ENCODE measurements at places on chromosomes 2 and 18.

DNA sequence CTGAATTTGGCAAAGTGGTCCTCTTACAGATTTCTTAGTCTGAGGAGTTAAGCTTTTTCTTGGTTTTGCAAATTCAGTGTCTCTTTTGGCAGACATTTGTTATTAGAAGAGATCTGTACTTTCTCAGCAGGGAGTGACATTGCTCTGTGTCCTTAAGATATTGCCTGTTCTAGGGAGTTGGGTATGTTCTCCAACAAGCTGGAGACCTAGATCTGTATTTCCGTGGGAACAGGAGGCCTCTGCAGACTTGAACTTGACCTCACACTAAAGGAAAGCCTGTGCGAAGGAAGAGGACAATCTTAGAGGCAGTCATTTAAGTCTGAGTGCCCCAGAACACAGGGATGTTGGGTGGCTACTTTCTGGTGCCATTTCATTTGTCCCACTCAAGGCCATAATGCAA is 107.0 kb upstream of the ATP8B1 start:
- DNase-seq: no peak

DNA sequence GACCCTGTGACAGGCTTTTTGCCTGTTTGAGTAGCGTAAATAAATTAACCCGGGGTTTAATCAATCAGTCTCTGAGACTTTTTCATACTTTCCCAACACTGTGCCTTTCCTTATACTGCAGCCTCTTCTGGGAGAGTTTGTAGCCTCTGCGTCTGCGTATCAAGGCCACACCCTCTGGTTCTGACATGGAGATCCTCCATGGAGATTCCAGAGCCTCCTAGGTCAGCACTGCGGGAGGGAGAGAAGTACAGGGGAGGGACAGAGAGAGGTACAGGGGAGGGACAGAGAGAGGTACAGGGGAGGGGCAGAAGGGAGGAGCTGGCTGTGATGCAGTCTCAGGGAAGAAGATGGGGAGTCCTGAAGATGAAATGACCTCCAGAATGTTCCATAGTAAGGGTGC is 166.0 kb downstream of the ARL4C start:
- no peak for DNase-seq

DNA sequence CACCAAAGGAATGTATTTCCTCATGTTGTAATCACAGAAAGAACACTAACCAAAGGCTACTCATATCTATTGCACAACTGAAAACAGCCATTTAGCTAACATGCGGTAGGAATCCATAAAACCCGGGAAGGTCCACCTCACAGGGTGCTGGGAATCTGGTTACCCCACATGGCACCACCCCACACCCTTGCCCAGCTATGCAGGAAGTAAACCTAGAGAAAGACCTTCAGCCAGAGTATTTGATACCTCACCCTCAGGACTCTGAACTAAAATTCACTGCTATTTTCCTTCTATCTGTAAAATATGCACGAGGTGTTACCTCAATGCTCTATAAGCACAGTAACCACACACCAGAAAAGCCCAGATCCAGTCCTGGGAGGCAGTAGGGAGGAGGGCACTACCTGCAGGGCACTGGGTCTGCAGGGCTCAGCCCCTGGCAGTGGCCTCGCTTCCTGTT is 45.8 kb downstream of the PTPN2 start:
- peak; percentile 32 for DNase-seq

- DNase-seq: no peak
Measured at GRCh38 chr2:228767196-228767595, 503.9 kb downstream of the PID1 start.

DNA sequence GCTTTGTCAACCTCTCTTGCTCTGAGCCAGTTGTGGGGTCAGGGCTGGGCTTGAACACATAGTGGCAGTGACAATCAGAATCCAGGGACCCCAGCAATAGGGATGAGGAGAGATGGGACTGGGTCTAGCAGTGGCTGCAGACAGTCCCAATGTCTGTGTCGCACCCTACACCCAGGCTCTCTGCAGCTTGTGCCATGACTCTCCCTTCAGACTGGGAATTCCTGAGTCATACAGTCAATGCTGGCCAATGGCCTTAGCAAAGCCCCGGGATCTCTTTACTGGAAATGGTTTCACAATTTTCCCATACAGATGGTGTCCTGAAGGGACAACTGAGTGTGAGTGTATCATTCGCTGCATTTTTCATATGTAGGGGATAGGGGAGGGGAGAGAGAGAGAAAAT is 74.2 kb upstream of the CELF4 start:
- no peak for DNase-seq

DNA sequence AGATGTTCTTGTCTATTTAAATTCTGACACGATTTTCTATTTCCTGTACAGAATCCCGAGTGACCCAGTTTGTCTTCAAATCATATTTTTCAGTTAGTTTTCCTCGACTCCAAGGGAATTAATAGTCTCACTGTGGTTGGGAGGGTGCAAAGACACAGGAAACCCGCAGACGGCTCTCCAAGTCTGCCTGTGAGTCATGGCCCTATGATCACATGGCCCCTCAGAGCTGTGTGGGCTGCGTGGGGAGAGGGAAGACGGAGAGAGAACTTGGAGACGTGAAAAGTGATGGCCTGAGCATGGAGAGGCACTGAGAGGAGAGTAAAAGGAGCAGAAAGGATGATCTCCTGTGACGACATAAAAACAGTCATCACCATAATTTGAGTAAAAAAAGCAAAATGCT is 989.9 kb downstream of the DCDC2C start:
- DNase-seq: no peak

GRCh38 chr2:200477667-200478131 is 32.2 kb downstream of the KCTD18 start:
- DNase-seq: no peak

GRCh38 chr2:109331896-109332848 is 203.2 kb downstream of the SH3RF3 start:
- no peak for DNase-seq

GRCh38 chr18:3806656-3807055 is 356.7 kb downstream of the TGIF1 start:
- DNase-seq: no peak

DNA sequence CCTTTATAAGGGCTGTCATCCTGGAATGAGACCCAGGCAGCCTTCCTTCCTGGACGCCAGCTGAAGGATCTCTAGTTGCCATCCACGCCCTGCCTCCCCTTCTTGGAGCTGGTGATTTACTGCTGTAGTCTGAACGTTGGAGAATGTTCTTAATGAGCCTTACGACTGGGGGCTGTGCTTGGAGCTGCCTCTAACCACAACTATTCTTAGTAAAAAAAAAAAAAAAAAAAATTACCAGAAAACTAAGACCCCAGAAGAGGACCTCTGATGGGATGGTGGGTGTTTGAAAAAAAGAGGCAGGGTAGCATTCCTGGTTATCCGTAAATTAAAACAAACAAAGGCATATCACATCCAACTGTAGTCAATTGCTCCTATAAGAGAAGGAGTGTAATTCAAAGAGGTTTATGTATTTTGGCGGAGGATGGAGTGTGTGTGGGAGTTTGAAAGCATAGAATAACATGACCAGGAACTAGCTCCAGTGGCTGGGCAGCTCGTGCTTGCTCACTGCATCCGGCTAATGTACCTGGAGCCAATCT is 105.4 kb downstream of the QPCT start:
- no peak for DNase-seq

- DNase-seq: peak; percentile 8
Measured at GRCh38 chr2:130796290-130796689, 40.4 kb upstream of the ARHGEF4 start.

DNA sequence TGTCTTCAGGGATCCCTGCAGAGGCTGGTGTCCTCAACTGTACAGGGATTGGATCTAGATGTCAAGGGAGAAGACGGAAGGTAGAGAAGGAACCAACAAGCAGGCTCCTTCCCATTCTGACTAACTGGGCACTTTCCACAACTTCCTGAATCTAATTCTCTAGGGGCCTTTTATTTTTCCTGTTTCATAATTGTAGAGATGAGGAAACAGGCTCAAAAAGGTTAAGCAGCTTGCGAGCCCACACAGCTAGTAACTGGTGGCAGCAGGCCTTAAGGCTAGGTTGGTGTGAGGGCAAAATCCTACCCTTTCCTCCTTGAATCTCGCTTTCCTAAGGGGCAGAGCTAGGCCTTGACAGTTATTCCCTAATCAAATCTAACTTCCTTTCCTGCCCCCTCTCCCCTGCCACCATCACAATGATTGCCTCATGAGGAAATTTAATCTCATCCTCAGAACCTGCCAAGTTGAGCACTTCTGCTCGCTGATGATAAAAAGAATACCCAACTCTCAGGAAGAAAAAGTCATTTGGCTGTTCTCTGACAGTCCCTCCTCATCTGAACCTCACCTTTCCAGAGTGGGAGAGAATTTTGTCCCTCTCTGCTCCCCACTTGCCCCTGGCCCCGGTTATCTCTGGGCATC is 35.7 kb upstream of the POLE4 start:
- no peak for DNase-seq

GRCh38 chr2:141499123-141499522 is 631.7 kb downstream of the LRP1B start:
- DNase-seq: no peak

DNA sequence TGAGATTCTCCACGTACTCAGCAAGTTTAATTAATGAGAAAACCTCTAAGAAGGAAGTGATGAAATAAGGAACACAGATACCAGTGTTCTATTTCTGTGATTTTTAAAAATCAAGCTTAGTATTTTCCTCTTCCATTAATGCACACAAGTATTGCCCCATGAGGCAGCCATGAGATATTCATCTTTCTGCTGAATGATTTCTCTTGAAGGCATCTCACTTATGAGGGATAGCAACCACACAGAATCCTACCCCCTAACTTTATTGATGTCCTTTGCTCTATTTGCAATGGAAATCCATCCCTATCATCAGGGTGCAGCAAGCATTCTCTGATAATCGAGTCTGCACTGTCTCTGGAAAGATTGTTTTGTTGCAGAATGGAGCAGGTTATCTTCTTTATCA is 244.1 kb upstream of the NRP2 start:
- DNase-seq: no peak

DNA sequence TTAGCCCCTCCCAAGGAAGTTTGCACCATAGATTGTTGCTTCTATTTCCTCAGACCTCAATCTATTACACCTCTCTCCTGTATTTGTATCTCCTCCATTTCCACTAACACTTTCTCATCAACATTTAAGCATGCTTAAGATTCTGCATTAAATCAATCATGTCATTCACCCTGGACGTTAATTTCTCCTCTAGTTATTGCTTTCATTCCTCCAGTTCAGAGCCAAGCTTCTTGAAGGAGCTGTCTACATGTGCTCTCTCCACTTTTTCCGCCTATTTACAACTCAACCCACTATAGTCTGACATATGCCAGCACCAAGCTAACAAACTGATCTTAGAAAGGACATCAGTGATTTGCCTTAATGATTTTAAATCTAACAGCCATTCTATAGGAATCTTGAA is 99.5 kb downstream of the OLA1 start:
- no peak for DNase-seq

DNA sequence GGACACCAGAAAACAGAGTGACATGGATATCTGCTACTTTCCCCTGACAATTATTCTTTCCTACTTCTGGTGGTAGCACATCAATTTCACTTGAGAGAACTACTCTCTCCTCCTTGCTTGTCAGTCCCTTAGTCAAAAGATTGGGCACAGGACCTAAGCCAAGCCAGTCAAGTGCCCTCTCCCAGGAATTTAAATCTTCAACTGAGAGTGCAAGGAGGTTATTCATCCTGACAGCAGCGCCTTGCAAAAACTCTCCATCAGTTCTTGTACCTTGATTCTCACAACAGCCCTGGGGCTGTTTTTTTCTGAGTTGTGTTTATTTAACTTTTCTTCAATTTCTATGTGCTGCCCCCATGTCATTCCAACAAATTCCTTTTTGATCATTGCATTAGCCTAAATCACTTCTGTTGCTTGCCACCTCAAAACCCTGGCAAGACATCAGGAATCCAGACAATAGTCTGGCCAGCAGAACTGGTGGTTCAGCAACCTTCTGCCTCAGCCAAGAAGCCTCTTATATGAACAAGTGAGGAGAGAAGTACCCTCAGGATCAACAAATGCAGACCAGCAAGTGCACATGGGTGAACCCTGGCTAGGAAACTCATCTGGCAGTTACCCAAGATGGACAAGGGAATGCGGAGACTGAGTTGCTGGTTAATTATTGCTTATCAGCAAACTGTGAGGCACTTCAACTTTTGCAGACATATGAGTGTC is 19.4 kb downstream of the COL4A3 start:
- no peak for DNase-seq

GRCh38 chr2:29215739-29216608 is 100.8 kb downstream of the CLIP4 start:
- no peak for DNase-seq

- no peak for DNase-seq
Measured at GRCh38 chr2:131045286-131046027, 47.8 kb downstream of the FAM168B start.

DNA sequence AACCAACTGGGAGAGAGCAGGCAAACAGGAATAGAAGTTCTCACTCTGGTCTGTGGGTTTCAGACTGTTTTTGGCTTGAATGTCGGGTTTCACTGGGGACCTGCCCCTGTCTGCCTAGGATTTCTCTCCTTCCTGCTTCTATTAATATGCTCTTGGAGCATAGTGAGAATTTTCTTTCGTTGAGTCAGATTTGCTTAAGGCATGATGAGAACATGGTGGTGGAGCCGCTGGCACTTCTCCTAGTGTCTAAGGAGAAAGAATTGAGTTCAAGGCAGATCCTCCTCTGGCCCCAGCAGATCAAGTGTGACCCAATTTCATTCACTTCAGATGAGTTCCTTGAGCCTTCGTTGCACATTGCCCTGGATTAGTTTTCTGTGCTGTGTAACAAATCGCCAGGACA is 103.9 kb upstream of the HS6ST1 start:
- DNase-seq: no peak

DNA sequence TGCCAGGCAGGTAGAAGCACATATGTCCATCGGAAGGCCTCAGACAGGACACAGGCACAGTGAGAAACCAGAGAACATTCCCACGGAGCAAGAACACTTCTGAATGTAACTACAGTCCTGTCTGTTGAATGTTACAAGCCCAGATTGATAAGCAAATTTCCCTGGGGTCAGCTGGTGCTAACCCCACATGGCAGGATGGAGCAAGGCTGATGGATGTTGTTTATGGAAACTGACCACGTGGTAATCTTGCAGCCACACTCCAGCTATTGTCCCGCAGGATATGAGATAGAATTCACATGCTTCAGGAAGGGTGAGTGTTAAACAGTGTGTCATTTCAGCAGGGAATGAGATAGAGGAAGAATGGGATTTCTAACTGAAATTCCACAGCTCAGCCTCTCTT is 138.8 kb upstream of the COPS8 start:
- DNase-seq: no peak

- no peak for DNase-seq
Measured at GRCh38 chr2:56729212-56729611, 545.4 kb downstream of the CCDC85A start.

DNA sequence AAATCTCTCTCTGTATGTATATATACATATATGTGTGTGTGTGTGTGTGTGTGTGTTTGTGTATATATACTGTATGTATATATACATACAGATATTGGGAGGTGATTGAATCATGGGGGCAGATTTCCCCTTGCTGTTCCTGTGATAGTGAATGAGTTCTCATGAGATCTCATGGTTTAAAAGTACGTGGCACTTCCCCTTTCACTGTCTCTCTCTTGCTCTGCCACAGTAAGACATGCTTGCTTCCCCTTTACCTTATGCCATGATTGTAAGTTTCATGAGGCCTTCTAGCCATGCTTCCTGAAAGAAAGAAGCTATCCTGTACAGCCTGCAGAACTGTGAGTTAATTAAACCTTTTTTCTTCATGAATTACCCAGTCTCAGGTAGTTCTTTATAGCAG is 18.8 kb upstream of the CCDC195 start:
- no peak for DNase-seq

All from CD4-positive, alpha-beta T cell treated with Interleukin-10 for 1 hour (primary cell).